NCI-H1417 (cell line): ENCODE measurements at places on chromosomes 5 and 9.

DNA sequence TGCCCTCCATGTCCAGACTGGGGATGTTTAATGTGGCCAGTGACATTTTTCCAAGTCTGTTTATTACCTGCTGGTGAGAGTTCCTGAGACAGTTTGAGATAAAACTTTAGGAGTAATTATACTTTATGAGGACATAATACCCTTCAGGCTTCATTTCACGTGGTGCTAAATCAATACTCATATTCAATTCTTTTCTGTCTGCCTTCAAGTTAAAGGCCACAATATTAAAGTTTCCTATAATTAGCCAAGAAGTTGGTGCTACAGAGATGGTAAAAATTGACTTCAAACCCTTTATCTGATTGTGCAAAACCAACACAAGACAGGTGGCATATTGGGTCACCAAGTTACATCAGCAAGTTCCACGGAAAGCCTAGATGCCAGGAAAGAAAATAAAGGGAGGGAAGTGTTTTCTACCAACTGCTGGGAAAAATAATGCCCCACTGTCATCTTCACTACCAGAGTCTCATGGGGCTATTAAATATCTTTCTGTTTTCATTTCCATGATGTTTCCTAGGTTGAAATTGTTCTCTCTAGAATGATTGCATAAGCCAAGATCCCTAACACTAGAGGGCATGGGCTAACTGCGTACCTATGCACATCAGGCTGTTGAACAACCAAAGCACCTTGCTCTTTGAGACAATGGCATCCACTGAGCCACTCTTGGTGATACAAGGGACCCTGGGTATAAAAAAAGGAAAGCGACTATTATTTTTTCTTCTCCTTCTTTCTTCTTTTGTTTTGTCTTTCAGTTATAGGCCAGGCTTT lies 68.7 kb downstream of the INSYN2B start:
- no peak for DNase-seq

GRCh38 chr9:129379886-129380285 lies 201.8 kb upstream of the IER5L start:
- DNase-seq = no peak

DNA sequence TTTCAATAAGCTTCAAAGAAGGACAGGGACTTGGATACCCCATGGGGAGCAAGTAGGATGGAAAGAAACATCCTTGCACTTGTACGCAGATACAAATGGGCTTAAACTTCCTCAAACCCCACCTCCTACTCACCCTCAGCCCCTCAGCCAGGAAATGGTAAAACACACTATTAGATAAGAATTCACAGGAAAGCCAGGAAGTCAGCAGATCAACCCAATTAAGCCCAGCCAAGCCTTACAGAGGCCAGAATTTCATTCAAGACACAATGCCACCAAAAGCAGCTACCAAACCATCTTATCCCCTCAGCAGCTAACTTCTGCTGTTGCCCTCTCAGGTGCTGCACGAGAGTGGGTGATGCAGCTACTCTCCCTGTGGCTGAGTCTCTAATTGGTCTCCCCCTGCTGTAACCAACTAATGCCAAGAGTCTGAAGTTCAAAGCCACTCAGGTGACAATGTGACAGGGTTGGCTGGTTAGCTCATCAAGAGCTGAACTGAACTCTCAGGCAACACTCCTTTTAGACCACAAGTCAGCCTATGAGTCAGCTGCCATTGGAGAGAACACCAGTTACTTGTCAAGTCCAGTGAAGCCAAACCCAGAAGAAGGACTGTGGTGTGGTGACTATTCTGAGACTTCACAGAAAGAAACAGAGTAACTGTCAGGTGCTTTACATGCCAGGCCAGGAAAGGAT lies 201.9 kb downstream of the ZNF608 start:
- no peak for DNase-seq

- DNase-seq = peak; percentile 56
Observed at GRCh38 chr5:96687812-96688453, 25.8 kb downstream of the CAST start.

DNA sequence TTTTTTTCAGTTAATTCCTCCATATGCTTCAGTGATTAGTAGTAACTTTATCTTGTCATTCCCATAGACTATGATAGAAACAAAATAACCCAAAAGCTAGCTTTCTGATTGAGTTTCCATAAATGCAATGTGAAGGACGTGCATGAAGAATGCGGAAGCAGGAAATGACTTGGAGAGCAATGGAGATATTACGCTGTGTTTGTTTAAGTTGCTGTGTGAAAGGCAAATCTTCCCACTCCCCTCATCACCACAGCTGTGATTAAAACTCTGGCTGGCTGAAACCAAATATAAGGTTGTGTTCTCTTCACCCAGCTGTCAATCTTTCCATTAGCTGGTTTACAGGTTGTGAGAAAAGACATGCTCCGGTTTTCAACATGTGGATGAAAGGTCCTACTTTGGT lies 83.9 kb downstream of the NR2F1-AS1 start:
- DNase-seq = no peak

GRCh38 chr5:40486437-40487275 lies 193.1 kb upstream of the PTGER4 start:
- DNase-seq = no peak

GRCh38 chr5:142235050-142235797 lies 89.6 kb downstream of the SPRY4 start:
- DNase-seq = no peak

GRCh38 chr9:93590609-93591234 lies 14.3 kb downstream of the PHF2 start:
- no peak for DNase-seq

DNA sequence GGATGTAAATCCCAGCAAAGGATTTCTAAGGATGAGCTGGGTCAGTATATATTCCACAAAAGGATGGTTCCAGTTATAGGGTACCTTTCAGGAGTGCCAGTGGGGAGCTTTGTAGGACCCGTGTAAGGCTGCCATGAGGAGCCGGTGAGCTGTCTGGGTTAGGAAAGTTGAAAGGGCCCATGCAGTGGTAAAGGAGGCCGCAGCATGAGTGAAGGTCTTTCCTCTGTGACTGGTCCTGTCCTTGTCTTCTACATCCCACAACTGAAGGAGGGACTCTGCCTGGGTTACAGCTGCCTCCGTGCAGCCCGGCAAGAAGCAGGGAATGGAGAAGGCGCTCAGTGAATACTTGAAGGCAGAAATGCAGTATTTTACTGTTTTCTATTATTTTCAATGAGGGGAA lies 58.9 kb downstream of the HSPA4 start:
- no peak for DNase-seq

- no peak for DNase-seq
Observed at GRCh38 chr5:175107865-175108264, 336.1 kb downstream of the DRD1 start.

- peak; percentile 82 for DNase-seq
Observed at GRCh38 chr9:76812591-76812990, 48.4 kb downstream of the PCA3 start.

DNA sequence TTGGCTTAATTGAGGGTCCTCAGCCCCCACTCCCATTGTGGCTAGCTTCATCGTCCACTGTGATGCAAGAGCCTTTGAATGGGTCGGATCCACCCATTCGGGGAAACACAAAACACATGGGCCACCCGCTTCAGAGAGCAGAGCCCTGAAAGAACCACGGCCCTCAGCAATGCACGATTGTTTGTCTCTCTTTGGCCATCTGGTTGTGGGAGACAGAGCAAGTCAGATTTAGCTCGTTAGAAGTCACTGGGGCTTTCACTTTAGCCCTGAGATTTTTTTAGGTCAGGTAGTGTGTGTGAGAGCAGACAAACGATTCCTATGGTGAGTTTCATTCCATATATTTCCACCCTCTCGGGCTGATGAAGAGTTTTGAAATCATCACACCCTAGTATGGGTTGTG lies 12.9 kb upstream of the COL15A1 start:
- no peak for DNase-seq

DNA sequence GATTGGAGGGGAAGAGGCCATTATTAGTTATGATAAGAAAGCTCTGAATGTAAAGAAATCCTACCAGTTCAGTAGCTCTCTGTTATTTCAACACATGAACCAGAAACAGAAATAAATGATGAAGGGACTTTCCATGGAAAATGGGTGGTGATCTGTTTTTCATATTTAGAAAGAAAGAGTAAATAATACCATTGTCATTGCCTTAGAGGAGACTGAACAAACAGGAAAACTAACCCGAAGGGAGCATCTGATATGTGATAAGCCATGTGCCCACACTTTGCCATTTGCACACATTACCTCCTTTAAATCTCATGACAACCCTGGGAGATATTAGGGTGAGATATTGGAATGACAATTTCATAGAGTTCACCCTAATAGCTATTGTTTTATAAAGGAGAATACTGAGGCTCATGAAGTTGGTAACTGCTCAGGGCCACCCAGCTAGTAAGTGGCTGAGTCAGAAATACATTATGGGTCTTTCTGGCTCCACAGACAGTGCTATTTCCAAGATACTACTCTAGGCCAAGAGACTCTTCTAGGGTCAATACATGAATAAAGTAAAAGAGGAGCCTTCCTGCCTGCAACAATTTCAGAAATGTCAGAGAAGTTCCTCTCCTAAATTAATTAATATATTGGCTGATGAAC lies 111.0 kb upstream of the SLIT3 start:
- no peak for DNase-seq

DNA sequence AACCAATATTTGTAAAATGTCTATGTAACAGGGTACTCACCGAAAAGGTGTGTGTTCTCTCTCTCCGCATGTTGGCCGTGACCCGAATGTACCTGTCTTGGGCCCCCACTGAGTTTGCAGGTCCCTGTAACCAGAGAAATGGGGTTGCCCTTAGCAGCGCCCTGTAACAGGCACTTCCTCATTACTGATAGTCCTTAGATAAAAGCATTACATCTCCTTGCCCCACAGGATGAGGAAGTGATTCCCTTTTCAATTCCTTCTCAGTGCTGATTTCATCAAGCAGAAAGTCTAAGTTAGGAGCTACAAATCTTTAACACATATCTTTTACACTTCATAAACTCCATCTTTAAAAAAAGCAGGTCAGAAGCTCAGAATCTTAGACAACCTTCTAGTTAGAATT lies 15.2 kb upstream of the HMHB1 start:
- DNase-seq = no peak

- no peak for DNase-seq
Observed at GRCh38 chr5:117433818-117434217, 859.2 kb upstream of the SEMA6A start.

- peak; percentile 72 for DNase-seq
Observed at GRCh38 chr5:137075163-137075970, 423.8 kb downstream of the SPOCK1 start.

GRCh38 chr5:127930311-127930710 lies 153.3 kb upstream of the SLC12A2 start:
- DNase-seq = no peak
